ENCODE measurements at places on chromosomes 2 and 18. TPM values are rescaled to one million over a fixed set of nuclear protein-coding genes. Genes with fewer than 3 reads are reported as not detected.
A peak's percentile ranks its signal among the peaks of the same experiment; 100 is the strongest.

The NAB1 gene
- total RNA-seq: 33.6 TPM

The POMC gene
- total RNA-seq: not detected

DNA sequence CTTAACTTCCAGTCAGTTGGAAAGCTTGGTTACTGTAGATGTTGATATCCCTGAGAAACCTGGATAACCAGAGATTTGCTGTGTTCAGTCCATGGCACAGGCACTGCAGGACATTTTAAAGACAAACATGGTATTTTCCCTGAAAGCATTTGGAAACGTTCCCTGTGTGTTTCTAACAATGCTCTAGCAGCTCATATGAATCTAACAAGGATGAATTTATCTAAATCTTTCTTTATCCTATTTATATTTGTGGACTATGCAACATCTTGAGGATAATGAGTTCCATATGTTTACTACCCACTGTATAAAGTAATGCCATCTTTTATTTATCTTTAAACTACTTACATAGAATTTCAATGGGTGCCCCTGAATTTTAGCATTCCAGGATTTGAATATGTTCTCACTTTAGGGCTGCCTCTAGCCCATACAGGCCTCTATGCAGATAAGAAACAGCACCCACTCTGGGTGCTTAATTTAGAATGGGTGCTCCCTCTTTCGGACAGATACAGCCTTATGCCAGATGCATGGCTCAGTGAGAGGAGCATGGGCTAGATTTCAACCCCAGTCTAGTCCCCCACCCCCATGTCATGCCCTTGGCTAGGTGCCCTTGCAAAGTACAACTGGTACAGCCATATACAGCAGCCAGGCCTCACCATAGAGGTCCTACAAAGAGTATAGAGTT lies 50.6 kb upstream of the NEMP2 start:
- no peak overlapping the region for H3K27ac ChIP-seq
- no peak for DNase-seq
- H3K4me3 ChIP-seq: no peak overlapping the region
- H3K4me1 ChIP-seq: peaks cover 2% of the 10 kb centered on the region
- no peaks in the 10 kb centered on the region for H3K36me3 ChIP-seq

DNA sequence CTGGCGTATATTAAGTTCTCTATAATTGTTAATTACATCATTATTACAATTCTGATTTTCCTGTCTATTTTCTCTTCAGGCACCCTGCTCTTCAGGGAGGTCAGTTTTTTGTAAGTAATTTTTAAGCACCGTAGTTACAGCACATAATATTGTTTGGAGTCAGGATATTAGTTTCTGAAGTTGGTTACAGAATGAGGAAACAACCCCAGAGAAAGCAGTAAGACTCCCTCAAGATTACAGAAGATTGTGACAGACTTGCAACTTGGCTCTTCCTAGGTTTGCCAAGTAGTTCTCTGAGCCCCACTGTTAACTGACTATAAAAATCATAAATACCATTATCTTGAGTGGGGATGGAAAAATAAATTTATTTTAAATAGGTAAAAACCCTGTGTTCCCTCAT lies 921 bp downstream of the RPE start:
- peaks cover 4% of the 10 kb centered on the region for H3K36me3 ChIP-seq
- no peaks in the 10 kb centered on the region for H3K27me3 ChIP-seq
- no peak overlapping the region for H3K27ac ChIP-seq
- no peak for DNase-seq
- H3K4me3 ChIP-seq: peak overlapping the region; percentile 94

GRCh38 chr2:112163541-112163981 lies 25.4 kb downstream of the FBLN7 start:
- H3K27me3 ChIP-seq: no peaks in the 10 kb centered on the region
- no peak for DNase-seq
- H3K27ac ChIP-seq: no peak overlapping the region
- no peaks in the 10 kb centered on the region for H3K36me3 ChIP-seq
- H3K4me1 ChIP-seq: no peaks in the 10 kb centered on the region

DNA sequence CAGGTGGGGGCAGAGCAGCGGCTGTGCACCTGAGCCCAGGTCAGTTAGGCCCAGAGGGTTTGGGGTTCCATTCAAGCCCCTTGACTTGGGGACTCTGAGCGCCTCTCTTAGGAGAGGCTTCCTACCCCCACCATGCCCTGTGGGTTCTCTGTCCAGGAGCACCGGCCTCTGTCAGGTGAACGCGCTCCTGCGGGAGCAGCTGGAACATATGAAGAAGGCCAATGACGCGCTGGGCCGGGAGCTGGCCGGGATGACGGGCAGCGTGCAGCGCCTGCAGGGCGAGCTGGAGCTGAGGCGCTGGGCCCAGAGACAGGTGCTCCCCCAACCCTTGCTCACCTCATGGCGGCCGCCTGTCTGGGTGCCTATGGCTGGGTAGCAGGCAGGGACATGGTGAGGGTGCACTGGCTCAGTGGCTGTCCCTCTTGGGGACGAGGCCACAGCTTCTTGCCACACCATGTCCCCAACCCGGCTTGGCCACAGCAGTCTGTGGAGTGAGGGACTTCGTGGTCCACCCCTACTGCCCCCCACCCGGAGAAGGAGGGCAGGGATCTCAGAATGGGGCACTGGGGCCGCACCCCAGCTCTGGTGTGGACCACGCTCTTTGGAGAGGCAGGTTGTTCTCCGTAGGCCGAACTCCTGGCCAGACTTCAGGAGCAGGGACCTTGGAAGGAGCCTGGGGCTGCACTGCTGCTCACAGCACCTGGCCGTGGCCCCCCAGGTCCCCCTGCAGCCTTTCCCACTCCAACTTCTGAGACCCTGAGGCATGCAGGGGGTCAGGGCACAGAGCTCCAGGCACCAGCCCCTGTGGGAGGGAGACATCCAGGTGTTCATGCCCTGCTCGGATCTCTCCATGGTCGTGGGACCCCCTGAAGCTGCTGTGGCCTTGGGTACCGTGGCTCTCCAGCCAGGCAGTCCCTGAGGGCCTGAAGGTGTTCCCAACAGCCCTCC lies 19.7 kb downstream of the CROCC2 start:
- DNase-seq: no peak
- H3K4me3 ChIP-seq: no peak overlapping the region
- peaks cover 22% of the 10 kb centered on the region for H3K4me1 ChIP-seq
- H3K36me3 ChIP-seq: no peaks in the 10 kb centered on the region
- H3K27me3 ChIP-seq: peaks cover 8% of the 10 kb centered on the region

DNA sequence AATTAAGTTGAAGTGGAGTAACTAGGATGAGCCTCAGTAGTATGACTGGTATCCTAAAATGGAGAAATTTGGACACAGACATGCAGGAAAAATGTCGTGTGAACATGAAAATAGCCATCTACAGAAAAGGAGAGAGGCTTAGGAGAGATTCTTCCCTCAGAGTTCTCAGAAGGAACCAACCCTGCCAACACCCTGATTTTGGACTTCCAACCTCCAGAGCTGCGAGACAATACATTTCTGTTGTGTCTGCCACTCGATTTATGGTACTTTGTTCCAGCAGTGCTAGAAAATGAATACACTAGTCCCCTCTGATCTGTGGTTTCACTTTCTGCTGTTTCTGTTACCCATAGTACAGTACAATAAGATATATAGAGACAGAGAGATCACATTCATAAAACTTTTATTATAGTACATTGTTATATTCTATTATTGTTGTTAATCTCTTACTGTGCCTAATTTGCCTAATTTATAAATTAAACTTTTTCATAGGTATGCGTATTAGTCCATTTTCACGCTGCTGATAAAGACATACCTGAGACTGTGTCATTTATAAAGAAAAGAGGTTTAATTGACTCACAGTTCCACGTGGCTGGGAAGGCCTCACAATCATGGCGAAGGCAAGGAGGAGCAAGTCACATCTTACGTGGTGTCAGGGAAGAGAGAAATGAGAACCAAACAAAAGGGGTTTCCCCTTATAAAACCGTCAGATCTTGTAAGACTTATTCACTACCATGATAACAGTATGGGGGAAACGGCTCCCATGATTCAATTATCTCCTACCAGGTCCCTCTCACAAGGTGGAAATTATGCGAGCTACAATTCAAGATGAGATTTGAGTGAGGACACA lies 41.3 kb downstream of the PLEKHA3 start:
- H3K27ac ChIP-seq: no peak overlapping the region
- no peak overlapping the region for H3K4me3 ChIP-seq
- H3K27me3 ChIP-seq: no peaks in the 10 kb centered on the region
- DNase-seq: no peak
- no peaks in the 10 kb centered on the region for H3K4me1 ChIP-seq

Measured in IMR-90 (cell line).